ENCODE measurements at places on chromosomes 11 and 22.

DNA sequence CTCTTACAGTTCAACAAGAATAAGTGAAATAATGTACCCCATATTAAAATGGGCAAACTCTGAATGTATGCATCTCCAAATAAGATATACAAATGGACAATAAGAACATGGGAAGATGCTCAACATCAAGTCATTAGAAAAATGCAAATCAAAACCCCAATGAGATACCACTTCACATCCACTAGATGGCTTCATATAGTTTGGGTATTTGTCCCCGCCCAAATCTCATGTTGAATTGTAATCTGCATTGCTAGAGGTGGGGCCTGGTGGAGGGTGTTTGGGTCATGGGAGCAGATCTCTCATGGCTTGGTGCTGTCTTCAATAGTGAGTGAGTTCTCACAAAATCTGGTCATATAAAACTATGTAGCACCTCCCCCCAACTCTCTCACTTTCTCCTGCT, 5.7 kb downstream of the MPZL2 start:
- DNase-seq: peak; percentile 28

DNA sequence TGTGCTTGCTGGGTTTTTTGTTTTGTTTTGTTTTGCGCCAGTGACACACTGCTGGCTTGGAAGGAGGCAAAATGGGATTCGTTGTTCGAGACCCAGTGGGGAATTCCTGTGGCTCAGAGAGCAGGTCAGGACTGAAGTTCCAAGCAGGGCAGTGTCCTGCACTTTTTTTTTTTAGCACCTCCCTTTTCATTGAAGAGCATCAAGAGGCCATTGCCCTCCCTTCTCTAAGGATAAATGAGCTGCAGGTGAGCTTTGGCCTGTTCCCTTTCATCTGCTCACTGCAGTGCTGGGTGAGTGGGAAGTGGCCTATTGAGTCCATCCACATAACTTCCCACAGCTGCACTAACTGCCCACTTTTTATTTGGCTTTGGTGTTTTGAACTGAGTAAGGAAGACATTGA, 87.8 kb downstream of the ARHGAP42 start:
- DNase-seq: no peak

DNA sequence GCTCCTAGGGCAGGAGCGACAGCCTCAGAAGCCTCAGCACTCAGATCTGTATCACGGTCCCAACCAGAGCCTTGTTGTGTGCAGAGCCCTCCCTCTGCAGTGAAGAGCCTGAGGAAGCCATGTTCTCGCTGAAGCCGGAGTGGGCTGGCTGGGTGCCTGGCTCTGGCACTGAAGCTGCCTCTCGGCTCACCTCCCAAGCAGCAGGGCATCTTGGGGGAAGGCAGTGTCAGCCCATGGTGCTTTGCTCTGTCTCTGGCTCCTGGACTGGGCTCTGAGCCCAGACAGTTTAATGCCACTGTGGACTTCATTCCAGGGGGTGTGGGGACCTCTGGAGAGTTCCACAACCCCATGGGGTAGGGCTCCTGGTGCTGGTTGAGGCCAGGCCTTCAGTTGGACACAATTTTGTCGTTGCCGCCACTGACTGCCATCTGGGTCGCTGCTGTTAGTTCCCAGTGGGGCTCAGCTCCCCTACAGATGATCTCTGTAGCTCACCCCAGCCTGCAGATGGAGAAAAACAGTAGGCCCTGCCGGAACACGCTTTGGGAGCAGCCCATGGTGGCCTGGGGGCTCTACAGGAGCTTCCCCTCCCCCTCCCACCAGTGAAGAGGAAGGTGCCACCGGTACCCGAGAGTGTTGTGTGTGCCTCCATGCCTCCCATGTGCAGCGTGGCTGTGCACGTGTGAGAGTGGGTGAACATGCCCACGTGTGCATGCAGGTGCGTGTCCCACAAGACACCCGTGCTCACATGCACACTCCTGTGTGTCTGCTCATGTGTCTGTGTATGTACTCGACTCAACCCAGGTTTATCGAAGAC, 86.5 kb upstream of the B3GAT1 start:
- DNase-seq: no peak

DNA sequence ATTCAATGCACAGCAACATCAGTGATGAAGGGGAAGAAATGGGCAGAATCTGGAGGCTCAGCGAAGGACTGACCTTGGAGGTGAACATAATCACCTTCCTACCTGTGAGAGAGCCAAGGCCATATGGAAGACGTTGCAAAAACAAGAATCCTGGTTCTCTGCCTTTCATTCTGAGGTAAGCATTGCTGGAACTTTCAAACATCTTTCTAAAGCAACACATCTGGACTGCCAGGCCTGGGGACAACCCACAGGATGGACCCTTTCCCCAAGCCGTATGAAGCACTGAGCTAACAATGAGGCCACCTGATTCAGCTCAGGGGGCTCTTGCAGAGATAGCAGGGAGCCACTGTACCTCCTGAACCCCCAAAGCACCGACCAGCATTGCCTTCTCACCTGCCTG, 70.5 kb downstream of the ETS1 start:
- peak; percentile 13 for DNase-seq

GRCh38 chr11:116137753-116138152, 633.5 kb upstream of the CADM1 start:
- no peak for DNase-seq

GRCh38 chr11:665062-665703, 28.1 kb downstream of the DRD4 start:
- no peak for DNase-seq

- no peak for DNase-seq
These were observed 6.6 kb upstream of the BARX2 start for GRCh38 chr11:129368889-129369672.

GRCh38 chr11:44834846-44835245, 108.1 kb downstream of the TSPAN18 start:
- no peak for DNase-seq

- peak; percentile 85 for DNase-seq
These were observed 203.8 kb downstream of the CASP12 start for GRCh38 chr11:104694259-104695064.

DNA sequence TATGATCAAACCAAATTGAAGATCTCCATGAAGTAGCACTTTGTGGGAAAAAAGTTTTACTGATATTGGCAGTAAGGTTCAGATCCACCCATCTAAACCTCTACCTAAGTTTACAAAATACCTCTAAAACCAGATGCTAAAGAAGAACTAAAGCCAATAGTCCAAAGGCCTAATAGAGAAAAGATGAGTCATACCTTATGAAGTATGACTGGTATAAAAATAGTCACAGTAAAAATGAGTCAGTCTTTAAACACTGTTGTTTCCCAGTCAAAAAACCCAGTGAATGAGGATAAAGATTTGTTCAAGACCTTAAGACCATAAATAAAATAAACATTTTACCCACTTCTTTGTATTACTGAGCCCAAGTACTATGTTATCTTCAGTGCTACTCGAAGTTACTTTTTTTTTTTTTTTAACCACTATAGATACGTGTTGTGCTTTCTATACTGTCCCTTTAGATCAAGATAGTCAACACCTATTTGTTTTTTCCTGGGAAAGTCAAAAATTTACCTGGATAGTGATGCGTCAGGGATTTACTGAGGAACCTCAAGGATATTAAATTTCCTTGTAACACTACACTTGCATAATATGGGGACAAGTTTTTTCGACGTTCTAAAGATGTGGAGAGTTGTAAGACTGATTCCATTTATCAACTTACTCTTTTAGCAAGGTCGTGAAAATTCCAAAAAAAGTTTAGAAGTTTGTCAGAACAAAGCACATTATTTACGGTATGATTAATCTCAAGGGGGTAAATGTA, 87.3 kb downstream of the CCDC73 start:
- DNase-seq: peak; percentile 91

DNA sequence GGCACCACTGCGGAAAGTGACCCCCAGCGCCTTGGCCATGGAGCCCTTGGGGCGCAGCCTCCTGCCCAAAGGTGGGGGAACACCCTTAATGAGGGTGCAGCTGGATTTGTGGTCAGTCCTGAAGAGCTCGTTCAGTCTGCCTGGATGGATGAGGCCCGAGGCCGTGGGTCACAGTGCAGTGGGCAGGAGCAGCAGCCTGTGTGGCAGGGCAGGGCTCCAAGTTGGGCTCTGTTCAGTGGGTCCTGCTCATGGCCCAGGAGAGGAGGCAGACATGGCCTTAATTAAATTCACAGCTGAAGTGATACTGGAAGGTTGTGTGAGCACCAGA, 33.3 kb downstream of the FAM83F start:
- DNase-seq: no peak

- DNase-seq: no peak
These were observed 6.2 kb downstream of the CEP57 start for GRCh38 chr11:95796501-95796900.

DNA sequence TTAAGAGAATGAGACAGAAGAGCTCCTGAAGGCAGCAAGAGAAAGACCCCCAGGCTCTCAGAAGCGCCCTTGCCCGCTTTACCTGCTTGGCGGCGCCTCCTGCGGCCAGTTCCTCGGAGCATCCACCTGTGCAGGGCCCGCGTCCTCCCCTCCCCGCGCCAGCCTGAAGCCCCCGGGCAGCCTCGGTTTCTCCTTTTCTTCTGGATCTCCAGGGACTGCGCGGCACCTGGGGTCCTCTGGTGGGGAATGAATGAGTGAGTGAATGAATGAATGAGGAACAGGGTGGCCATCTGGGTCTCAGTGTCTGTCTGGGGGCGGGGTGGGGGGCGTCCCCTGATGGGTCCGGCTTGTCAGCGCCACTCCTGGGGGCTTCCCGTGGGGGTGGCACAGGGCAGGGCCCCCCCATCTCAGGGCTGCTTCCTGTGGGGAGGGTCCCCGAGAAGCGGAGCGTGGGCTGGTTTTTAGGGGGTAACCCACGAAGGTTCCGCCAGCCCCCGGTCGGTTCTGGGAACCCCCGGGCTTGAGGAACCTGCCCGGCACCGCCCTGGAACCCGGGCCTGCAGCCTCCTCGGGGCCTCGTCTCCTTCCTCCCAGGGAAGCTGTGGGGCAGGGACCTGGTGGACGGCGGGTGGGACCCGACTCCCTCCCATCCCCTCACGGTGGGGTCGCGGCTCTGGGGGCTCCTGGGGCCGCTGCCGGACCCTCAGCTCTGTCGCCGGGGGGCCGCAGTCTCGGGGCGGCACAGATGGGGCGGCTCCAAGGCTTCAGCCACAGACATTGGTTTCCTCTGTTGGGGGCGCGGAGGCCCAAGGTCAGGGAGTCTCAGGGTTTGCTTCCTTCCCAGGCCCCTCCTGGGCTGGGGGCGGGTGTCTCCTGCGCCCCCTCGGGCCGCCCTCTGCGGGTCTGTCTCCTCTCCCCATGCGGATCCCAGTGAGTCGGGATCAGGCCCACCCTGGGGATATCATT, 8.3 kb upstream of the KRTAP5-7 start:
- no peak for DNase-seq

DNA sequence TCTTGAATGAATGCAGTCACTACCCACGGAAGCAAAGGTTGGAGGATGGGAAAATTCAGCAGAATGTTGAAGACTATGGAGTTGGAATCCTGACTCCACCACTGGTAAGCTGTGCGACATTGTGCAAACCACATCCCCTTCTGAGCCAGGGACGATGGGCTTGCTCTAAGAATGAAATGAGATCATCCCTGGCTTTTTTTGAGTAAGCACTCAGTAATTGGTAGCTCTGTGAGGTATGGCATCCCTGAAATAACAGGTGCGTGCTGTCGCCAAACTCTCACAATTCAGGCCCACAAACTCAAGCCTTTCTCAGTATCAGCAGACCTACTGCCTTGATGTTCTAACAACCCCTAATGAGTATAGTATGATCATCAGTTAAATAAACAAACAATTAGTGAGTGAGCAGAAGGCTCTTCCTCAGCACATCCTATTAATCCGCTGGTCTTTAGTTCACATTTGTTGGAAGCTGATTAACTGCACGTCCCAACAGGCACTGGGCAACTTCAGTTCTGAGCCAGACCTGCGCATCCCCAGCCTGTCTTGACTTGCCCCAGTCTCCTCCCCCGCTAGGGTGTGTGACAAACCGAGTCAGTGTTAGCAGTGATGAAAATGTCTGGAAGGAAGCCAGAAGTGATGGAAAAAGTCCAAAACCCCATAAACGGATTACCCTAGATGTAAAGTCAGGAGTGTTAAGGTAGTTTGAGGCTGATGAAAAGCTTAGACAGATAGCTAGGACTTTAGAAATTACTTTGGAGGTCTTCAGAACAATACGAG, 235.5 kb downstream of the GRIK4 start:
- DNase-seq: no peak

DNA sequence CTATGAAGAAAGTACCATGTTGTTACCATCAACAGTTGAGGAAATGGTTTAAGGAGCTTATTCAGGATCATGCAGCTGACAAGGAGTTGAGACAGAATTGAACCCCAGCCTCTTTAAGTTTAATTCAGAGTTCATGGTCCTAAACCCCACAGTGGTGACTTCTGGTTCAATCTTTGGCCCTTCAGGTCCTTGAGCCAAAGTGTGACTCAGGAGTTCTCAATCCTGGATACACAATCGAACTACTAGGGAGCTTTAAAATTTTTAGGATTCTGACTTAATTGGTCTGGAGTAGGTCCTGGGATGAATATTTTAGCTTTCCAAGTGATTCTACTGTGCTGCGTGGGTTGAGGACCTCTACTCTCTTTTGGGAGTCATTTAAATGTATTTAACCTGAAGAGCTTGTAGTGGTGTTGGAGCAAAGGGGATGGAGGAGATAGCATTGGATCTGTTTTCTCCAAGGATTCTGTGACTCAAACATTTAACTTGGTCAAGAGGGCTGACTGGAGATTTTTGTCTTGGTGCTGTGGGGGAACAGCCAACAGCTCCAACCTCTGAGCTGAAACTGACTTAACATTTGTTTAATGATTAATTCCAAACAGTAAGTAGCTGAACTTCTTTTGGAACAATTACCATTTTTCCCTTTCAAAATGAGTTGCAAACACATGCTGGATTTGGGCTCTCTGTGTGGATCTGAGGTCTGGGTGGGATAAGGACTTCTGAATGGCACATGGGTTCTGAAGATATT, 80.1 kb downstream of the INSC start:
- peak; percentile 18 for DNase-seq

DNA sequence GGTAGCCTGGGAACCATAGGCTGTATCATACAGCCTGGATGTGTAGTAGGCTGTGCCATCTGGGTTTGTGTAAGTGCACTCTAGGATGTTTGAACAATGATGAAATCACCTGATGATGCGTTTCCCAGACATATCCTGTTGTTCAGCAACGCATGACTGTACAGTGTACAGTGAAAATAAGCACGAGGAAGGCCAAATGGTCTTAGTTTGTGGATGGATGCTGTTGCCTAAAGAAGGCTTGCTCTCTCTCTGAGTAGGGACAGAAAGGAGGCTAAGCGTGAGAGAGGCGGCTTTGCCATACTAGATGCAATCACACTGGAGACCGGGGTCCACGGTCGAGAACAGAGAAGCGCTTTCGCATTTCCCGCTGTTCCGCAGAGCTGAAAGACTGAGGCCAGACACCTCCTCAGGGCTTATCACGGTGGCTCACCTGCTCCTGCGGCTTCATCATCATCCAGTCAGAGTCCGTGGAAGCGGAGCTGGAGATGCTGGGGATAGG, 27.6 kb upstream of the APLP2 start:
- DNase-seq: peak; percentile 96

Measured in ELR (cell line).